ENCODE measurements at places on chromosomes 2 and 18. TPM values are rescaled to one million over a fixed set of nuclear protein-coding genes. Genes with fewer than 3 reads are reported as not detected.

The RAB17 gene
- 31.9 TPM for total RNA-seq

The LCT gene
- total RNA-seq: 0.04 TPM

The CCDC102B gene
- 1.2 TPM for total RNA-seq

The MYCN gene
- 100.0 TPM for total RNA-seq

The SPP2 gene
- not detected for total RNA-seq

The IGFBP5 gene
- 0.61 TPM for total RNA-seq

The CTAGE1 gene
- total RNA-seq: not detected

The HMSD gene
- 3.9 TPM for total RNA-seq

The TTC21B gene
- total RNA-seq: 16.6 TPM

The PROKR1 gene
- 1.5 TPM for total RNA-seq

The PIAS2 gene
- total RNA-seq: 58.4 TPM

The VWA3B gene
- not detected for total RNA-seq

The ALPI gene
- not detected for total RNA-seq

The AGAP1 gene
- 25.8 TPM for total RNA-seq
